ENCODE measurements at places on chromosomes 13 and 19. TPM values are rescaled to one million over a fixed set of nuclear protein-coding genes. Genes with fewer than 3 reads are reported as not detected.

ZNF555 gene
- total RNA-seq: 5.9 TPM

ZNF728 gene
- not detected for total RNA-seq

ACP7 gene
- not detected for total RNA-seq

ZNF66 gene
- total RNA-seq: 5.7 TPM

ZNF69 gene
- 11.9 TPM for total RNA-seq

MEIOSIN gene
- not detected for total RNA-seq

NFILZ gene
- total RNA-seq: not detected

LIM2 gene
- not detected for total RNA-seq

TPTE2 gene
- total RNA-seq: not detected

ZNF471 gene
- not detected for total RNA-seq

MARK4 gene
- 61.2 TPM for total RNA-seq

DNA sequence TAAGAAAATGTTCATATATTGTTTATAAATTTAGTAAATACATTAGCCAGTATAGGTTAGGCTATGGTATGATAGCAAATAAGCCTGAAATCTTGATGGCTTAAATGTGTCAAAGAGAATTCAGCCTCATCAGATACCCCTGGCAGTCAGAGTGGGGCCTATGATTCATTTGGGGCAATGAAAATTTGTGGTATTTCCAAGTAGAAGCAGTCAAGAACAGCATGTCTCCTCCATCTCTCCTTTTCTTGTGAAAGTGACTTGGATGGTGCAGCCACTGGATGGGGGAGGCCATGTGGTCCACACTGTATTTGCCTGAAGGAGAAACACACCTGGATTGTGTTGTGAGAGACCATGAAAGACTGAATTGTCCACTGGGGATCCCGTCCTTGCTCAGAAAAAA, 82.7 kb downstream of the DLEU7 start:
- no peak for DNase-seq

- DNase-seq: peak; percentile 42
Observed at GRCh38 chr13:111620166-111620565, 299.7 kb downstream of the TEX29 start.

DNA sequence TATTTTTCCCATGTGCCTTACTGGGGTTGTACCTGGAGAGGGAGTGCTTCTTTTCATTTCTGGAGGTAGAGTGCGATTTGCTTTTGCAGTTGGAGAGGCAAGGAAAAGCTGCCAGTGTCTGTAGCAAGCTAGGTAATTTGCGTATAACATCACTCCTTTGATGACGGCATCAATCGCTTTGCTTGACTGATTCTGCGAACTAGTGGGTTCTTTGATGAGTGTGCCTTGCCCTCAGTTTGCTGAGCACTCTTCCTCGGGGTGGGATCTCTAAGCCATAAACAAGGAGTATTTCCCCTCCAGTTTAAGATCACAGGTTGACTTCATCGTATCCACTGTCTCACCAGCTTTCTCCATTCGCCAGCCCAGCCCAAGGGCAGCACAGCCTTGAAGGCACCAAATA, 344.5 kb downstream of the KCNRG start:
- no peak for DNase-seq

DNA sequence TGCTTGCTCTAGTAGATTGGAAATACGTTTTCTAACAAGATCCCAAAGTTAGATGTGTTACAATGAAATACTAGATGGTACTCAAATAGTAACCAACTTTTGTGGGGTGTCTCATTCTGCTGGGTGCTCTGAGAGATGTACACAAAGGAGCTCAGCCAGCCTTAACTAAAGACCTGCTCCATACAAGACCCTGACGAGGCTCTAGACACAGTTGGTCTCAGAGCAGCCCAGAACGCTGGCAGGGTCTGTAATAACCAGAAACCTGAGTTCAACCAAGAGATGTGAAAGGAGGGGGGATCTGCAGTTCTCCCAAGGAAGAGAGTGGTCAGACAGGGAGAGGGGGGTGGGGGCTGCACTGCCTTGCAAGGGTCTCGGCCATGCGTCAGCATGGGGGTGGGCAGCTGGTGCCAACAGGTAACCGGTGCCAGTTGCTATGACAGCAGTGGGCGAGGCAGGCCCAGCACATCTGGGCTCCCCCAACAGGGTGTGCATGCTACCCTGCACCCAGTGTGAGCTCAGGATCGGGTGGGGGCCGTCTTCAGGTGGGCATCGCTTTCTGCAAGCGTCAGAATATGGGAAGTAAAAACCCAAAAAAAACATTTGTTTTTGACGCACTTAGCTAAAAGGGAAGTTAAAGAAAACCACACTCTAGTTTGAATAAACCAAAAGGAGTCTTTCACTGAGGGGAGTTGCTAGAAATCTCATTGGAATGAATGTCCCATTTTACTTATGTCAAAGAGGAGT, 68.0 kb upstream of the GPR183 start:
- DNase-seq: peak; percentile 57

DNA sequence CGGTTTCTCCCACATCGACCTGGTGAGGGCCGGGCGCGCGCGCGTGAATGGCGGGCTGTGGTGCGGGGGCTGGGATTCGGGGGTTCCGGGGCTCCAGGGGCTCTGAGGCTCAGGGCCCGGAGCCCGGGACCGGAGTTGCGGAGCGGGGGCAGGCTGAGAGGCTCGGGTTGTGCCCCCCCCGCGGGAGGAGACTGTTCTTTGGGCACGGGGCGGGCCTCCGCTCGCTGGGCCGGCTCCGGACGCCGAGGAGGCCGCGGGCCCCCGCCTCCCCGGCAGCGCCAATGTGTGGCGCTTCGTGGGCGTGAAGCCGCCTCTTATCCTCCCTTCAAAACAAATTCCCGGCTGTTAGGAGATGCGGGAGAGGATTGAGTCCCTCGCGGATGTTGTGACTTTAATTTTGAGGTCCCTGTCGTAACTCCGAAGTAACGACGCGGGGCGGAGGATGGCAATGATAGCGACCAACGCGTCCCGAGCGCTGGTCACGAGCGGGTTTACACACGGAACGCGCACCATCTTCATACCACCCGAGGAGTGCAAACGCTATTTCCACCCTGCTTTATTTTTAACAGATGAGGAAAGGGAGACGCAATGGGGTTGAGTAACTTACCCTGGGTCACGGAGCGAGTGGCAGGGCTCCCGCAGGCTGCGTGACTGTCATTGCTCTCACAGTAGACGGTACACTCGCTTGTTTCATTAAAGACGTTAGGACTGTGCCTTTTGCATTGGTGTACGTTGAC, 536 bp downstream of the UBA2 start:
- no peak for DNase-seq

GRCh38 chr13:99294198-99294597, 13.0 kb downstream of the GPR183 start:
- no peak for DNase-seq

DNA sequence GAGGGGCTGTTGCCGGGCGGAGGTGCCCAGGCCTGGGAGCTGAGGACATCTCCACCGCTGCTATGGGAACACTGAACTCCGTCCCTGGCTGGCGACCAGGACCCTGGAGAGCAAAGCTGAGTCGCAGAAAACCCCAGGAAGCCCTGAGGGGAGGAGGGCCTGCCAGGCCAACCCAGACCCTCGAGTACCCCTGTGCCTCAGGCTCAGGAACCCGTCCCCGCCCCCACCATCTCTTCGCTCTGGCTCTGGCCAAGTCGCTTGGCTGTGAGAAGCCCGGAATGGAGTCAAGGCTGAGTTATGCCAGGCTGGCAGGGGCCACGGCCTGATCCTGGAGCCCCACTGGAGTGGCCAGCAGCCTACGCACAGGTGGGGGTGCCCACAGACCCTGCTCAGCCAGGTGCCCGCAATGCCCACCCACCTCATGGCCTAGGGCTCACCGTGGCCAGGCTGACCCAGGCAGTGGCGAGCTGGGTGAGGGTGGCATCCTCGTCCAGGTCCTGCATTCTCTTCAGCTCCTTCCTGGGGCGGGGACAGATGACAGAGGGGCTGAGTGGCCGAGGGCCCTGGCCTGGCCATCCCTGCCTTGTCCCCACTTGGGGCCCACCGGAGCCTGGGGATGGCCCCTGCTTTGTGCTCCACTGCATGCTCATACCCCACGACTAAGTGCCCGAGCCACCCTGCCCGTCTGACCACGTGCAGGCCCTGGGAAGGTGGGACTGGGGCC, 8.5 kb upstream of the CERS1 start:
- no peak for DNase-seq

GRCh38 chr13:85241060-85241459, 558.2 kb downstream of the SLITRK6 start:
- DNase-seq: no peak

DNA sequence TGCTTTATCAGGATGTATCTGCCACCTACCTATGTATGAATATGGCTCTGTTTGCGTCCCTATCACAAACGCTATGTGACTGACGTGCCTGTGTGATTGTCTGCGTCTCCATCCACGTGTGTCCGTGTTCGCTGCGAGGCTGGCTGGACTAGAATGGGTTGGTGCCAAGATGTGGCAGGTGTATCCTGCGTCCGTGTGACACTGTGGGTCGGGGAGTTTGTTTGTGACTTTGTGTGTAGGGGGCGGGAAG, 6.7 kb upstream of the HOOK2 start:
- no peak for DNase-seq

DNA sequence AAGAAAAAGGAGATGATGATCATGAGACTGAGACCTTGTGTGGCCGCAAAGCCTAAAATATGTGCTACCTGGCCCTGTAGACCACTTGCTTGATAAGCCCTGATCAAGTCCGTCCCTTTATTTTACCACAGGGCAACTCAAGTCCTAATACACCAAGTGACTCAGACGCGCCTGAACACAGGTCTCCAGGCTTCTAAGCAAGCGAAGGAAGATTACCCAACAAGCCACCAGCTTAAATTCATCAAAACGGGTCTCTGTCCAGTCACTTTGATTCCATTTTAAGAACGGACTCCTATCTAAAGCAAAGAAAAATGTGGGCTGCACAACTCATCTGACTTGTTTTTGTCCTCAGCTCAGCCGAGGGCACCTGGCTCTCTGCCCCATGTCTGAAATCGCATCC, 26.8 kb downstream of the SLC7A1 start:
- DNase-seq: no peak

GRCh38 chr19:1214862-1215731, 9.5 kb downstream of the STK11 start:
- no peak for DNase-seq

- no peak for DNase-seq
Observed at GRCh38 chr13:30319130-30319529, 11.8 kb upstream of the KATNAL1 start.

GRCh38 chr13:71865874-71866334, 1.1 kb downstream of the DACH1 start:
- no peak for DNase-seq

DNA sequence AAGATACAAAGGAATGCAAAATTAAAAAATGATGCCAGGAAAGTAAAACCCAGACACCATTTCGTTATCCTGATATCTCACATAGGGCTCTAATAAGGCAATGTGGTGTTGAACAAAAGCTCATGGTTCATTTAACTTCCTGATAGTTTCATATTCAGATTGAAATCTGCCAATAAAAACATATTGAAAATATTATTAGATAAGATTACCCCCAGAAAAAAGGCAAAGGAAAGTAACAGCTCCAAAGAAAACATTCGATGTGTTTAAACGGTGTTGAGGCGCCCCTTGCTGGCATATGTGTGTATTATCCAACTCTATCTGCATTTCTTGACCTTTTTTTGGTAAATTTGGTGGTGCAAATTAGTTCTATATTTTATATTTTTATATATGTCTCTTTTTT, 75.9 kb downstream of the ESD start:
- no peak for DNase-seq

DNA sequence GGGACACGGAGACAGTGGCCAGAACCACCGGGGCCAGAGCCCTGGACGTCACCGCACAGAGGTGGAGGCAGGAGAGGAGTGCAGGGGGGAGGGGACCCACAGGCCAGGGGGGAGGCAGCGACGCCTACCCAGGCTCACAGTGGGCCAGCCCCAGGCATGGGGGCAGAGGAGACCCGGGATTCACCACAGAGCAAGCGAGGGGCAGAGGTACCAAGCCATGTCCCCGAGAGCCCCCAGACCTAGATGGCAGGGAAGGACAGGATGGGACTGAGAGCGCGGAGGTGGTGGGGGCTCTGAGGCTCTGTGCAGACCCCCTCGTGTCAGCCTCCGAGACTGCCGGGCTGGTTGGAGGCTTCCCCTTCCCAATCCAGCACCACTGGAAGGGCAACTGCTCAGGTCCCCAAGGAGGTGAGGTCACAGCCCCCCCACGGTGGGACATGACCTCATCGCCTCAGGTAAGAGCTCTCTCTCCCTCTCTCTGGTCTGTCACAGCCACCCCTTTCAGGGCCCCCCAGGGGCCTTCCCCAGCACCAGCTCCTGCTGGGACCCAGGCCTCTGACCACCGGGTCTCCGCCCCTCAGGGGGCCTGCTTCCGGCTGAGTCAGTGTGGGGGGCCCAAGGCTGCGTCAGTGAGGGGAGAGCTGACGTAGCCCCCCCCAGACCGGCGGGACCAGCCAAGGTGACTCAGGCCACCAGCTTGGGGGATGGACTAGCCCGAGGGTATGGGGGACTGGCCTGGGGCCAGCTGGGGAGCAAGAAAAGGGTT, 2.2 kb upstream of the IL11 start:
- DNase-seq: no peak

- DNase-seq: no peak
Observed at GRCh38 chr19:5235458-5236219, 105.0 kb downstream of the PTPRS start.

- no peak for DNase-seq
Observed at GRCh38 chr13:19984430-19985218, 26.1 kb downstream of the ZMYM2 start.

DNA sequence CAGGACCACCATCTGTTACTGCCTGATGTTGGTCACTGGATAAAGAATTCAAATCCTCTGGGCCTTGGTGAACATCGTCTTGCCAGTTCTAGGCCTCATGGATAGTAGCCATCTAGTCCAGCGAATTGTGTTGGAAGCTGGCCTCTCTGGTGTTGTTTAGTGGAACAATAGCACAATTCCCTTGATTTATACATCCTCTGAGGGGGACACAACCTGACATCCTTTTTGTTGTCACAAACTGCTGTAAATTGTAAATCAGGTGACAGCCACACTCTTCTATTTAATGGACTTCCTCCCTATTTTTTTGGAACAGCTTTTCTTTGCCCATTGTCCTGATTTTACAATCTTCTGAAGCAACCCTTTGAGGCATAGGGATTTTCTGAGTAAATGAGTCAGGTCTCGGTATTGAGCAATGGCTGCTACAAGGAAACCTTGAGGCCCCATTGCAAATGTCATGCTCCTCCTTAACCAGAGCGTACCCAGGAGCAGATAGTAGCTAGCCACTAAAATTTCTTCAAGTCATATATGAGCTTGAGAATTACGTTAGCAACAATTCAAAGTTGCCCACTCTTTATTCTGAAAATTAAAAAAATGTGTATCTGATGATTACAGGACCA, 263.3 kb downstream of the COG6 start:
- no peak for DNase-seq

Measured in osteocyte (in vitro differentiated cells).